ENCODE measurements at places on chromosomes 7 and 10.
A peak's percentile ranks its signal among the peaks of the same experiment; 100 is the strongest.

GRCh38 chr7:22582863-22583622 lies 83.1 kb upstream of the STEAP1B start:
- peak; percentile 71 for DNase-seq
- H3K27ac ChIP-seq: no peak overlapping the region
- H3K36me3 ChIP-seq: no peaks in the 10 kb centered on the region
- H3K27me3 ChIP-seq: no peaks in the 10 kb centered on the region
- H3K4me3 ChIP-seq: no peak overlapping the region

- H3K27ac ChIP-seq: no peak overlapping the region
- no peaks in the 10 kb centered on the region for H3K36me3 ChIP-seq
- DNase-seq: no peak
- peaks cover 9% of the 10 kb centered on the region for H3K27me3 ChIP-seq
Observed at GRCh38 chr10:132030898-132031463, 34.8 kb upstream of the JAKMIP3 start.

GRCh38 chr10:77501152-77501845 lies 136.3 kb downstream of the KCNMA1 start:
- H3K36me3 ChIP-seq: no peaks in the 10 kb centered on the region
- peaks cover 30% of the 10 kb centered on the region for H3K4me1 ChIP-seq
- peak; percentile 95 for DNase-seq
- H3K27ac ChIP-seq: peak overlapping the region; percentile 80

DNA sequence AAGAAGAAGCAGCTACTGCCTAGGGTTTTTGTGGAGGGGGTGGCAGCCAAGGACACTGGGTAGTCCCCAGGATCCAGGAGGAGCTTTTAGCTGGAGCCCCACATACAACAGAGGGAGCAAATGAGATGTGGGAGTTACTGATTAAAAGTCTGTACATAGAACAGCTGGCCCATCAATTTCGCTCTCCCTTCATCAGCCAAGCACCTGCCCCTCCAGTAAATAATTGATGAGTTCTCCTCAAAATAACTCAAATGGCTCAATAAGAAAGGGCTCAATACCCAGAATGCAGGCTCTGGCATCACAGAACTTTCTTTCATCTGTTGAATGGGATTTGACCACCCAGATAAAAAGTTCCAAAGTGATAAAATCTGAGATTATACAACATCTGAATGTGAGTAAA lies 15.1 kb upstream of the WNT8B start:
- H3K4me1 ChIP-seq: no peaks in the 10 kb centered on the region
- H3K27ac ChIP-seq: no peak overlapping the region
- no peak for DNase-seq

DNA sequence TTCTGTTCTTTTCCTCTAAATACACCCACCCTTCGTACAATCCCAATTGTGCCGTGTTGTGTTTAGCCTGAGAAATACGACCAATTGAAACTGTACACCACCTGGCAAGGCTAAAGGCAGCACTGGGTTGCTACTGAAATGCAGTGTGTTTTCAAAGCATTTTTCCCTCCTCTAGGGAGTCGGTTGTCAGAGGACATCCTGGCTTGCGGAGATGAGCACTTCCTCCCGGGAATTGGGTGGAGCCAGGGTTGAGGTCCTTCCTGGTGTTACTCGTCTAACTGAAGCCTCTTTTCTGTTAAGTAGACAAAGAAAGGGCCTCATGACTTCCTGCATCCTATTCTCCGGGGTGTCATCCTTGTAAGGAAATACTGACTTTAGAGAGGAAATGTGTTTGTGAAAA lies 133.5 kb downstream of the MTPAP start:
- no peak overlapping the region for H3K27ac ChIP-seq
- DNase-seq: no peak
- H3K4me3 ChIP-seq: no peak overlapping the region
- H3K4me1 ChIP-seq: peaks cover 3% of the 10 kb centered on the region
- H3K36me3 ChIP-seq: no peaks in the 10 kb centered on the region

GRCh38 chr10:129063877-129064276 lies 403.2 kb upstream of the MGMT start:
- H3K4me1 ChIP-seq: no peaks in the 10 kb centered on the region
- no peaks in the 10 kb centered on the region for H3K27me3 ChIP-seq
- no peak for DNase-seq
- H3K4me3 ChIP-seq: no peak overlapping the region
- H3K27ac ChIP-seq: no peak overlapping the region

GRCh38 chr7:93249491-93250148 lies 17.5 kb downstream of the VPS50 start:
- no peak overlapping the region for H3K4me3 ChIP-seq
- H3K27me3 ChIP-seq: no peaks in the 10 kb centered on the region
- no peaks in the 10 kb centered on the region for H3K4me1 ChIP-seq

DNA sequence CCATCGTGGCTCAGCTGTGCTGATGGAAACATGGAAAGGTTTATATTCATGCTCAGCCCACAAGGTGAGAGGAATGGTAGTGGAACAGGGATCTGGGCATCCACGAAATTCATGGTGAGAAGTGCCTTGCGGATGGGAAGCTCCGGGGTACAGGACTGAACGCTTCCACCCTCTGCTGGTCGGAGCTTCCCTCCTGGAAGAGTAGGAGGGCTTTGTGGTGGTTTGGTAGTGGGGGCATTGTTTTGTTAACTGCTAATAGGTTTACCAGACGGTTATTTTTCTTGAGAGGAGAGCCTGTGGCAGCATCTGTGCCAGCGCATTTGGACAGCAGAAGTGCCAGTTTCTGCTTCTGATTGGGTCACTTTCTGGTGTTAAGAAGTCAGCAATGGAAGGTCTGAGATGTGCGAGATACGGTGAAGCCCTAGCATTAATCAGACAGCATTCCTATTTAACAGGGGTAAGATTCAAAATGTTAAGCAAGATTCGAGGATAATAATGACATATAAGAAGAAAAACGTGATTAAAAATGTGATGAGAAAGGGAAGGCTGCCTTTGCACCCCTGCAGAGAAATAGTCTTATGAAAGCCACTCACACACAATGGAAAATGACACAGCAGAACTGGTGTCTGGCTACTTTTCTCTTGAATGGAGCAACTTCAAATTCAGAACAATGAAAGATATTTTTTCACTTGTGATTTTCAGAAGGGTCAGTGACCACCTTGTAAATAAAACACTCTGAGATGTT lies 17.7 kb downstream of the ABCA13 start:
- H3K4me1 ChIP-seq: no peaks in the 10 kb centered on the region
- H3K27ac ChIP-seq: no peak overlapping the region
- H3K36me3 ChIP-seq: no peaks in the 10 kb centered on the region
- no peak for DNase-seq

GRCh38 chr7:18828994-18829857 lies 288.2 kb downstream of the TWIST1 start:
- H3K36me3 ChIP-seq: no peaks in the 10 kb centered on the region
- no peaks in the 10 kb centered on the region for H3K27me3 ChIP-seq
- H3K4me1 ChIP-seq: no peaks in the 10 kb centered on the region
- H3K27ac ChIP-seq: no peak overlapping the region
- no peak overlapping the region for H3K4me3 ChIP-seq

DNA sequence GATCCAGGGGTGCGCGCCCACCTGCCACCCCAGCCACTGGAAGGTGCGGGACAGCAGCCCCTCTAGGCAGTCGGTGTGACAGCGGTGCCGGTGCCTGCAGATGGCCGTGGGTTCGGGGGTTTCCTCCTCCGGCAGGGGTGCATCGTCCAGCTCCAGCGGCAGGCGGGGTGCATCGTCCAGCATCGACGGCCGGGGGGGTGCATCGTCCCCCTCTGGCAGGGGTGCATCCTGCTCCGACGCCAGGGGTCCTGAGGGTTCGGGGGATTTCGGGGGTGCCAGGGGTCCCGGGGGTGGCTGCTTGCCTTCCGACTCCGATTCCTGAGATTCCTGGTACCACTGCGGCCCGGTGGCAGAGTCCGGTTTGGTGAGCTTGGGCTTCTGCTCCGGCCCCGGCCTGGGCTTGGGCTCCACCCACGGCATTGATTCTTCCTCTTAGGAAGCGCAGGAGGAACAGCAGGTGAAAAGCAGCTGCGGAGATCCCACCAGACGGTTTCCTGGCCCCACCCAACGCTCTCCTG lies 90.2 kb upstream of the RAB18 start:
- H3K4me1 ChIP-seq: no peaks in the 10 kb centered on the region
- H3K36me3 ChIP-seq: no peaks in the 10 kb centered on the region
- no peak for DNase-seq
- H3K27me3 ChIP-seq: no peaks in the 10 kb centered on the region
- H3K27ac ChIP-seq: no peak overlapping the region

DNA sequence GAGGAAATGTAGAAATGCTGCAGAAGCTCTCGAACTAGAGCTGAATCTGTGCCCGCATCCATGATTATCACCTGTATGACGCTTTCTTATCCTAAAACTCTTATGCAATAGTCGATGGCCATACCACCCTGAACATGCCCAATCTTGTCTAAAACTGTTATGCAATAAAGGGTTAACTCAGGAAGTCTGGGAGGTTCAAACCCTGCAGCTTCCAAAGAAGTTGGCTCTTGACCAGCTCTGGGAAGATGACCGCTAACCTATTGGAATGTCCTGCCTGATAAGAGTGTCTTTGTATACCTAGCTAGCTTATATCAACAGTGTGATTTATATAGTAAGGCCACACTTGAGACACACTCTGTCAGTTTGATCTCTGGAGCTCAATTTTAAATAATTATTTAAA lies 3.4 kb upstream of the C10orf88 start:
- H3K4me1 ChIP-seq: no peaks in the 10 kb centered on the region
- no peaks in the 10 kb centered on the region for H3K27me3 ChIP-seq
- H3K36me3 ChIP-seq: no peaks in the 10 kb centered on the region

GRCh38 chr10:109851616-109852474 lies 71.5 kb downstream of the XPNPEP1 start:
- no peak for DNase-seq
- H3K27ac ChIP-seq: no peak overlapping the region
- no peaks in the 10 kb centered on the region for H3K36me3 ChIP-seq

GRCh38 chr7:148954766-148955165 lies 70.7 kb upstream of the EZH2 start:
- no peak overlapping the region for H3K4me3 ChIP-seq
- H3K27ac ChIP-seq: no peak overlapping the region
- H3K36me3 ChIP-seq: no peaks in the 10 kb centered on the region

Measured in fibroblast of lung (primary cell).